ENCODE measurements at places on chromosomes 11 and 22.

GRCh38 chr11:7595016-7595866 lies 78.1 kb downstream of the CYB5R2 start:
- DNase-seq = no peak

DNA sequence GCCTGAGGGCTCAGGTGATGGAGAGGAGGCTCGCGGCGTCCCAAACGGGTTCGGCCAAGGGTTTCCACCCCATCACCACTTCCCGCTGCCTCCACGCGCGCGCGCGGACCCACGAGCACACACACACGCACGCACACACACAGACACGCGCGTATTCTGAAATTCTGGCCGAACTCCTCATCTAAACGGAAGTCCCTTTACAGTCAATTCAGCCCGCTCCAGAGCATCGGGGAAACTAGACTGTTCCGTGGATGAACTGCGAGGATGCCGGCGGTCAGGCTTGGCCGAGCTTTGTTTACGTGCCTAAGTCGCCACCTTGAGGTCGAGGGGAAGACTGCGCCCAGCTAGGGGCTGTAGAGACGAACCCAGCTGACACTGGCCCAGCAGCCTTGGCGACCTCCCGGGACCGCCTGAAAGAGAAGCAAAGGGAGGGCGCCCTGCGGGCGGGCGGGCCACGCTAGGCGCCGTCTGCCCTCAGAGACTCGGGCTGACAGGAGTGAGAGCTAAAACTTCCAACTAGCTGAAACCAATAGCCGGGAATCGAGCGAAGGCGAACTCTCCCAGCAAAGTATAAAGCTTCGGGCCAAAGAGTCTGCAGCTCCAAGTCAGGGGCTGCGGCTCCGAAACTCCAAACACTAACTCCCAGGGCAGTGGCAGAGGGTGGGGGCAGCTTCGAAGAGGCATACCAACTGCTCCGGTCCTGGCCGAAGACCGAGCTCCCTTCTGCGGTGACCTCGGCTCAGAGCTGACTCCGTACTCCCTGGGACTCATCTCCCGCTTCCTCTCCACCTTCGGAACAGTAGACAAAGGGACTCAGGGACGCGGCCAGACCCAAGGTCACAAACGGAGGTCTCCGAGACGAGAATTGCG lies 124.7 kb upstream of the C11orf58 start:
- peak; percentile 89 for DNase-seq

- DNase-seq = peak; percentile 62
These were observed 13.9 kb upstream of the TP53AIP1 start for GRCh38 chr11:128956401-128957201.

- no peak for DNase-seq
These were observed 23.2 kb downstream of the MFNG start for GRCh38 chr22:37462983-37463382.

GRCh38 chr22:43230971-43231723 lies 44.2 kb upstream of the TTLL12 start:
- DNase-seq = peak; percentile 81

DNA sequence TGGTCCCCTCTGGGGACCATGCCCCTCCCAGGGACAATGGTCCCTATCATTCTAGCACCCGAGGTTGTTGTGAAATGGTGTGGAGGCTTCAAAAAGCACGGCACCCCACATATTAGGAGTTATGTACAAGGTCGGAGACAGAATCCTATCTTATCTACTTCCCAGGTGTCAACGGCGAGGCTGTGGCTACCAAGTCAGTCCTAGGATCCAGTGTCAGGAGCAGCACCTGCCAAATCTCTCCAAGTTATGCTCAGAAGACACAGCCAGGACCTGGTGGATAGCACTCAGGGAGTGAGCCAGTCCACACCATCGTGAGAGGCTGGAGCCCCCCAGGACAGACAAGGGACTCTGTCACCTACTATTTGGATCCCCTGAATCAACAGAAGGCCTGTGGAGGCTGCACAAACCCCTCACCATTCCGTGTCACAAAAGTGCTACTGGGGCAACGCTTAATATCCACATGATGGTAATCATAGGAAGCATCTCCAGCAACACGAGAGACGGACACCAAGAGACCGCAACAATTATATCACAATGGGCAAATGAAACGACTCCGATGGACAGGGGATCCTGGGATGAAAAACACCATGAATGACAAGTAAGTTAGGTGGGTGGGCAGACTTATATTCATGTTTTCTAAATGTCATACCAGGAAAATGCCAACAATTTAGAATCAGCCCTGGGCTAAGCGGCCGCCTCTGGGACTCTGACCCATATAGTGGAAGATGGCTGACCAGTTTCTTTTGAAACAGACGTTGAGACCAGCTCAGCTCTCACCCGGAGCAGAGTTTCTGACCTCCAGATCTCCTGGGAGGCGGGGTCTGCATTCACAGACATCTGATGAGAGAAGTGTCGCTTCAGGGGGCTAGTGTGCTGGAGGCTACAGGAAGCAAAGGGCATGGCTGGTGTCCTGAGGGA lies 108.4 kb downstream of the MED15 start:
- DNase-seq = no peak

DNA sequence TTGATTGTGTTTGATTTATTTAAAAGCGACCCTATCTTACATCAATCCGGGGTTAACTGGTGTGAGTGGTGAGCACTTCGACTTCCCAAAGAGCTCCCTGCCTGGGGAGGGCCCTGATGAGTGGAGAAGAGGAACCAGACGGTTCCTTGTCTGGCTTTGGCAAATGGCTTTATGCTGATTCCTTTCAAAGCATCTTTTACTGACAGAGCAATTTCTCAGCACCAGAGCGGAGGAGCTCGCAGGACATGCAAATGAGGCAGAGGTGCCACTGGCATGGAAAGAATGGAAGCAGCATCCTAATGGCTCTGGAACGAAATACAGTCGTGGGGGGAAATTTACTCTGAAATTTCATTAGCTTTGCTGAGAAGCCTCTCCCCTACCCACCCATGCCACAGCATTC lies 410.9 kb upstream of the B3GAT1 start:
- no peak for DNase-seq

GRCh38 chr22:16987822-16988221 lies 20.2 kb downstream of the GAB4 start:
- no peak for DNase-seq

DNA sequence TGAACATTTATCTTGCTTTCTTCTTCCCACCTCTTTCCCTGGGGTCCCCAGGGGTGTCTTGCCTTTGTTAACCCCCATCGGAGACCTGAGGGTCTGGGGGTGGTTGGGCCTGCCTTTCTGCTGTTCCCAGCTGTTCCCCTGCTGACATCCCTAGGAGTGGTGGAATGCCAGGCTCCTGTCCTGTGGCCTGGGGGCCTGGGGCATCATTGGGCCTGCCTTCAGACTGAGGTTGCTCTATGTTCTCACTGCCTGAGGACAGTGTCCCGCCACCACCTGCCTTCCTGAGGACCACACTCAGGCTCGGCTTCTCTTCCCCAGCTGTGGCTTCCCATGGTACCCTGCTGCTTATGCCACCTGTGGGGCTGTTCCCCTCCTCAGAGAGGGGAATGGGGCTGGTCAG lies 1.1 kb upstream of the IL18BP start:
- DNase-seq = no peak

GRCh38 chr11:1564535-1565172 lies 7.4 kb downstream of the DUSP8 start:
- peak; percentile 43 for DNase-seq

- no peak for DNase-seq
These were observed 42.0 kb upstream of the HORMAD2 start for GRCh38 chr22:30038219-30038618.

GRCh38 chr11:130815956-130816355 lies 100.3 kb downstream of the SNX19 start:
- no peak for DNase-seq

DNA sequence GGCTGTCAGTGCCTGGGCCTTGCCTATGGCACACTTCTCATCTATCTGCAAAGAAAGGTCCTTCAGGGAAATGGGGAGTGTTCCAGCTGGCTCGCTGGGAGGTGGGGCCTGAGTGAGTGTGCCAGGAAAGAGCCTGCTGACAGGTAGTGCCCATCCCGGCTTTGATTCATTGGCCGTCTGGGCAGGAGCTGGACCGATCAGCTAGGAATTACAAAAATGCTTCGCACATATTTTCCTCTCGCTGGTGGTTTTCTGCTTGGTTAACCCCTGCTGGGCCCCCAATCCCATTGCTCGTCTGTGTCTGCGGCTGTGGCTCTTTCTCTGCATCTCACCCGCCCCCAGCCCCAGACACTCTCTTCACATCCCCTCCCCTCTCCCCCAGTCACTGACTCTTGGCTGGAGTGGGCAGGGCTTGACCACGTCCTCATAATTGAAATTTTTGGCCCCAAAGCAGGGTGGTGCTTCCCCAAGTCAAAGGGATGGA lies 10.8 kb downstream of the LIF start:
- no peak for DNase-seq

- no peak for DNase-seq
These were observed 6.1 kb downstream of the SCN4B start for GRCh38 chr11:118146554-118146953.

- peak; percentile 65 for DNase-seq
These were observed 84.1 kb downstream of the PDE2A start for GRCh38 chr11:72589802-72590761.

GRCh38 chr11:17548444-17548843 lies 1.4 kb downstream of the OTOG start:
- DNase-seq = no peak

- DNase-seq = no peak
These were observed 5.0 kb downstream of the DRD2 start for GRCh38 chr11:113470233-113470632.

- no peak for DNase-seq
These were observed 122.3 kb upstream of the BID start for GRCh38 chr22:17896586-17896985.

- DNase-seq = no peak
These were observed 5.9 kb upstream of the IFITM3 start for GRCh38 chr11:326592-326841.

- no peak for DNase-seq
These were observed 58.4 kb upstream of the ZC3H12C start for GRCh38 chr11:110034806-110035205.

DNA sequence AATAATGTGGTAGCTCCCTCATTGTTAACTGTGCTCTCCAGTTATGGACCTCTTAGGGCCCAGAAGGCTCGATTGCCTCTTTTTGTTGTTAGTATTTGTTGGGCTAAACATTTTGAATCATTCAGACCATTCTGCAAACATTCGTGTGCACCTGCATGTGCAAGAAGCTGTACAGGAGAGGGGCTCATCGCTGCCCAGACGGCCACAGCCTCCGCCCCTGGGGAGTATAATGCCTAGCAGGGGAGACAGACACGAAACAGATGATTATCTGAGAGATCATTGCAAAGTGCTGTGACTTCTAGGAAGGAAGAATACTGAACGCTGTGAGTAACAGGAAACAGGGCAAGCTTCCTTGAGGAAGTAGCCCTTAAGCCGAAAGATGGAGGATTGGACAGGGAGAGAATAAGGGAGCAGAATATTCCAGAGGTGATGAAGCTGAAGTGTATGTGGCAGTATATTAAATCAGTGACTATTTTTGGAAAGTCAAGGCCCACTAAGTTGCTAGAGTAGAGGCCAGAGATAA lies 123.3 kb upstream of the RASSF10 start:
- DNase-seq = no peak

GRCh38 chr11:6557761-6558674 lies 45.4 kb downstream of the RRP8 start:
- DNase-seq = no peak

GRCh38 chr11:40292721-40293508 lies 1166.5 kb downstream of the LRRC4C start:
- no peak for DNase-seq

- no peak for DNase-seq
These were observed 134.1 kb downstream of the ARHGAP42 start for GRCh38 chr11:100821198-100821597.

- DNase-seq = no peak
These were observed 57.9 kb upstream of the PHF21B start for GRCh38 chr22:45067731-45068130.

GRCh38 chr22:24986816-24987215 lies 34.3 kb downstream of the KIAA1671 start:
- DNase-seq = no peak

DNA sequence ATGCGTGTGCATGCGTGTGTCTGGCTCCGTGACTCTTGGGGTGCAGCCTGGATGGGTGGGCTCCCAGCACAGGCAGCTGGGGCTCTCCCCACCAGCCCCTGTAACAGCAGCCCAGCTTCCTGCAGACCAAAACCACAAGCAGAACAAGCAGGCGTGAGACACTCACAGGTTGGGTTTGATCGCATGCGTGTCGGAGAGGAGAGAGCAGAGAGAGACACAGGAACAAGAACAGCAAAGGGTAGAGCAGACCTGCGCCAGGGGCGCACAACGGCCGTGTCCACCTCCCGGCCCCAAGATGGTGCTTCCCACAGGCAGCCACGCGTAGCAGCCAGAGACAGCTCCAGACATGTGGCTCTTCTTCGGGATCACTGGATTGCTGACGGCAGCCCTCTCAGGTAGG lies at the start of gene CD6:
CD6 (plus strand) TSS at position 161 of the 400 bp plus-strand sequence; CDS start at position 347, 186 bp downstream.
- DNase-seq = peak; percentile 74

- DNase-seq = no peak
These were observed at the start of gene IL18 for GRCh38 chr11:112163875-112164685. IL18 (minus strand) TSS chr11:112164094; CDS start chr11:112155053, 9,041 bp downstream.

DNA sequence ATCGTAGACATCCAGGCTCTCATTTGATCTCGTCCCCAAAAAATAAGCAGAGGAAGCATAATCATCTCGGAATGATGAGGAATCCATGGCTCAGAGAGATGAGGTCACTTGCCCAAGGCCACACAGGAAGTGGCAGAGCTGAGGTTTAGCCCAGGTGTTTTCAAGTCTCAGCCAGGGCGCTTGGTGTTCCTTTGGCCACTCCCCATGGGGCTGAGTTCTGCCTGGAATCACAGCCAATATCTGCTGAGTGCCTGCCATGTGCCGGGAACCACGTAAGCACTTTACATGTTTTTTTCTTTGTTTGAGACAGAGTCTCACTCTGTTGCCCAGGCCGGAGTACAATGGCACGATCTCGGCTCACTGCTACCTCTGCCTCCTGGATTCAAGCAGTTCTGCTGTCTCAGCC lies 29.5 kb upstream of the MYH9 start:
- no peak for DNase-seq

DNA sequence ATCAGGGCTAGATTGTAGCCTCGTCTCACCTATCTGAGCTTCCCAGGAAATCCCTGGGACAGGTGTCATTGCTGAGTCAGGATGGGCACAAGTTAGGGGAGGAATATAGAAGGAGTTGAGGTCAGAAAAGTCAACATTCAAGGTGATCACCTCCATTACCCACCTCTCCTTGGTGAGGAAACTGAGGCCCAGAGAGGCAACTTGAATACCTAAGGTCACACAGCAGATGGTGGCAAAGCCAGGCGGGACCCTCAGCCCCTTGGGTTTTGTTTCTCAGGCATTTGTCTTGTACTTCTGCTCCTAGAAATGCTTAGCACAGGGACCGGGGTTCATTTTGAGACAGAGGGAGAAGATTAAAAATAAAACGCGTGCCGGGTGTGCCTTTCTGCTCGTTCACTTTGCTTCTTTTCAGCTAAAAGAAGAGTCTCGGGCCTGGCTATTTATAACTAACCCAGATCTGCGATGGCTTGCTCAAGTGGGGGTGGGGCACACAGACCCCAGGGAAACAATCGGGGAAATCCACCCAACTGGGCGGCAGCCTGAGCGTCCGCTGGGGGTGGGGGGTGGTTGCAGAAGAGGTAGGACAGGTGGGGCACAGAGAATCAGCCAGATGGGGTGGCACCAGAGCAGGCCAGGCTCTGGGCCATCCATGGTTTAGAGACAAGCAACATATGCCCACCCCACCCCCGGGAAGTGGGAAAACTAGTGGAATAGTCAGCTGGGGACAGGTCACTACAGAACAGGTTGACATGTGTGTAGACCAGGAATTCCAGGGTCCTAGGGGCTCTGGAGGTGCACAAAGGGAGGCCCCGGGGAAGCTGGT lies 3.9 kb upstream of the GNAZ start:
- no peak for DNase-seq

All from hematopoietic multipotent progenitor cell (in vitro differentiated cells).